ENCODE measurements at places on chromosomes 5 and 9.

DNA sequence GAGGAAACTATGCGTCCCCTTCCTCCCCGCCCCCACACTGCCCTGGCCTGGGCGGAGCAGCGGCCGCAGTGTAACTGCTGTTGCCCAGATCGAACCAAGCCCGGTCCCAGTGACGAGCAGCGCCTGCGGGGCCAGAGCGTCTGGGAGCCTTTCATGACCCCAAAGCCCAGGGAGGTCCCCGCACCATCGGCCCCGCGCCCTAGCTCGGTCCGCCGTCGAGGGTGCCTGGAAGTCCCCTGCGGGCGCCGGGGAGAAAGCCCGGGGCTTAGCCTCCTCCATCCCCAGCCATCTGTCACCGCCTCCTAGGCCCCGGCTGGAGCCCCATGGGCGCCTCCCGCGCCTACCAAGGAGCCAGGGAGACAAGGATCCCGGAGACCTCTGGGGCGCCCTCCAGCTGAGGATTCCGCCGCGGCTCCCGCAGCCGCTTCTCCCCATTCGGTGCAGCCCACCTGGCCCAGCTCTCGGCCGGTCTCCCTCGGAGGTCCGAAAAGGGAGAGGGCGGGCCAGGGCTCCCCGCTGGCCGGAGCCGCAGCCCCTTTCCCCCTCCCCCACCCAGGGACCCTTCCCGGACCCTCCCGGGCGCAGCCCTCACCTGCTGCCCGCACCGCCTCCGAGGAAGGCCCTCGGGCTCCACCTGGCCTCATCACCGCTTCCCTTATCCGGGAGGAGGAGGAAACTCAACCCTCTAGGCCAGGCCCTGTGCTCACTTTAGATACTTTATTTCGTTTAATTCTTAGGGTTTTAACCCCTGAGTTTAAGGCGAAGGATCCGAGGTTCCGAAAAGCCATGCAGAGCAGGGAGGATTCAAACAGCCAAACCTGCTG, 45.6 kb downstream of the APTX start:
- no peak for DNase-seq

GRCh38 chr9:87592554-87593358, 95.1 kb downstream of the DAPK1 start:
- DNase-seq: peak; percentile 42

GRCh38 chr9:84794981-84795637, 125.6 kb downstream of the NTRK2 start:
- no peak for DNase-seq

- peak; percentile 94 for DNase-seq
These were observed 37.6 kb upstream of the ORM1 start for GRCh38 chr9:114285166-114285867.

GRCh38 chr9:86112057-86112456, 12.7 kb upstream of the GOLM1 start:
- no peak for DNase-seq

DNA sequence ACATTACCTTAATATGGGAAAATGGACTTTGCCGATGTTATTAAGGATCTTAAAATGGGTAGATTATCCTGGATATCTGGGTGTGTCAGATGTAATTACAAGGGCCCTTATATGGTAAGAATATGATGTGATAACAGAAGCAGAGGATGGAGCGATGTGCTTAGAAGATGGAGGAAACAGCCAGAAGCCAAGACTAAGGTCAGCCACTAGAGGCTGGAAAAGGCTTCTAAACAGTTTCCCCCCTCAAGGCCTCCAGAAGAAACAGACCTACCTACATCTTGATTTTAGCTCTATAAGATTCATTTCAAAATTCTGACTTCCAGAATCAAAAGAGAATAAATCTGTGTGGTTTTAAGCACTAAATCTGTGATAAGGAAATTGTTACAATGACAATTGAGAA, 131.9 kb downstream of the CAAP1 start:
- DNase-seq: no peak

DNA sequence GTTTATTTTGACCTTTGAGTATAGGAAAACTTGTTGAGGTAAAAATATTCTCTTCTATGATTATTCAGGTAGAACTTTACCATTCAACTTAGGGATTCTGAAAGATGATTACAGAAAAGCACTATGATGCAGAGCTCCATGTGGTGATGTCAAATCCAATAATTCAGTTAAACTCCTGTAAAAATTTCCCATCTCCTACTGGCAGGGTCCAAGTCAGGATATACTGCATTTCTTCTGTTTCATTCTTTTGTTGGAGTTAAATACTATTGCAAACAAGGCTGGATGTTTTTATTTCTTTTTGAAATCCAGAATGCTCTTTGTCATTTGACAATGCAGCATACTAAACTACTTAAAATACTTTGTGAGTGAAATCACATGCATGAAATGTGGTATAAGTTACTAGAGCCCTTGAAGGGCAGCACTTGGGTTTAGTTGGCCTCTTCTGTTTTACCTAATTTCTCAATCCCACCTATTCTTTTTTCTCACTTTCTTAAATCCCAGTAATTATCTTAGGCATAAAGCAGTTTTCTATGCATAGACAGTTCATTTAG, 204.5 kb downstream of the FBXL7 start:
- DNase-seq: no peak

- no peak for DNase-seq
These were observed 380.4 kb downstream of the PTPRD start for GRCh38 chr9:10232352-10232930.

DNA sequence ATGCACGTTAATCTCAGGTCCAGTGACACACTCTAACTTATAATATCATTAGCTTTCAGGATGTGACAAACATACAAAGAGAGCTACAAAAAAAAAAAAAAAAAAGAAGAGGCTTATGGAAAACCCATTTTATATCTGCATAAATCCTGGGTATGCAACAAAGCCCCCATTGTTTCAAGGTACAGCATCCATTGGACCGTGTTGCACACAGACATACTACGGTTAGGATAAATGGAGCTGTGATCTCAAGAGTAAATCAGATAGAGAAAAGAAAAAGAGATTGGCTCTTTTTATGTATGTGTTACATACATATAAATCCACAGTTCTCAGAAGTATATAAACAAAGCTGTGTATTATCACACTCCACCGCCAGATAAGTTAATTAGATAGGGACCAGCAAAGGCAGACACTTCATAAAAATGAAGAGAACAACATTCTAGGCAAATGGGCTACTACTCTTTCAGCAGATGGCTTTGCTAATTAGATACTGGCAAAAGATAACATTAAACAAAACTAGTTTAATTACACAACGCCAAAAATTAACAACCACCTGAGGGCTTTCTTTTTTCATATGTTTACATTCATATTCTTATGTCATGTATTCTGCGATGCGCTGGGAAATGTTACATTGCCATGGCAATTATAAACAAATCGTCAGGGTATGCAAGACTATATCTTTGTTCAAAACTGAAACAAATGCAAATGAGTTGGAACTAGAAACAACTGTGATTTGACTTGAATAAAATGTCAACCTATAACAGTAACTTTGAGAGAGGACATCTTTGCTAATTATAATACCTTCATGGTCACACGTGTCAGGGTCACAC, 304.2 kb downstream of the SEMA5A start:
- DNase-seq: no peak

- DNase-seq: peak; percentile 36
These were observed 22.1 kb upstream of the PLPP6 start for GRCh38 chr9:4640027-4640426.

DNA sequence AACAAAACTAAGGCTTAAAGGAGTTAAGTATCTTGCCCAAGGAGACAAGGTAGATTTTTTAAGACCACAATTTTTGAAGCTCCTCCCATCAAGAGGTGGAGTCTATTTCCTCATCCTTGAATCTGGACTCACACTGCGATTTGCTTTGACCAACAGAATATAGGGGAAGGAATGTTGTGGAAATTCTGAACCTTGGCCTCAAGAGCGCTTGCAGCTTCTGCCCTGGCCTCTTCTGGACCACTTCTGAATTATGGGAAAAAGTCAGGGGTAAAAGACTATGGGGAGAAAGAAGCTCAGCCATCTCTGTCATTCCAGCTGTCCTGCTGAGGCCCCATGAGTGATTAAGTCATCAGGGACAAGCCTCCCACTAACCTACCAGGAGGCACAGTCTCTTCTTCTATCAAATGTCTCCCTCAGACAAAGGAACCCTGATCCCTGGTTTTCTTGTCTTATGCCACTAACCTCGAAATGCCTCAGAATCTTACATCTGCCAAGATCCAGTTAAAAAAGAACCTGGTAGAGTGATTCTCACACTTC, 25.9 kb downstream of the MAPKAP1 start:
- DNase-seq: no peak

- DNase-seq: no peak
These were observed 246.3 kb upstream of the DAP start for GRCh38 chr5:11007269-11007870.

DNA sequence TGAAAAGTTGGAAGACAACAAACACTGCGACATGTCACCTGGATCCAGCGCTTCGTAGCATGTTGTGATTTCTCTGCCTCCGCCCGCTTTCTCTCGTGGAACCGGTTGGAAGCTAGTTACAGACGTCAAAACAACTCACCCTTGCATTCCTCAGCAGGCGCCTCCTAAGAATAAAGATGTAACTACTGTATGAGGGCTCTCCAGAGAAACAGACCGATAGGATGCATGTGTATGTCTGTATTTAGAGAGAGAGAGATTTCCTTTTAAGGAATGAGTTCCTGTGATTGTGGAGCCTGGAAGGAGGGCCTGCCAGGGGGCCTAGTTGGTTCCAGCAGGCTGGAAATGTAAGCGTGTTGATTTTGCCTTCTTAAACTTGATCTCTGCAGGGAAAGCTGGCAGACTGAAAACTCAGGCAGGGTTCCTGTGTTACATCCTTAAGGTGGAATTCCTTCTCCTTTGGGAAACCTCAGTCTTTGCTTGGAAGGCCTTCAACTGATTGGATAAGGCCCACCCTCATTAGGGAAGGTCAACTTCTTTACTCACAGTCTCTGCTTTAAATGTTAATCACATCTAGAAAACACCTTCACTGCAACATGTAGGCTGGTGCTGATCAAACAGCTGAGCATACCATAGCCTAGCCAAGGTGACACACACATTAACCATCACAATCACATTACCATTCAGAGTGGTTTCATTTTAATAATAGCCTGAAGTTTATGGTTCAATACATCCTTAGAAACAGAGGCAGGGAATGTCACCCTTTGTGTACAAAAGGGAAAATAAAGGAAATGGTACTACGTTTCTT, 163.8 kb downstream of the SYK start:
- DNase-seq: no peak

GRCh38 chr5:176995896-176996767, 10.4 kb downstream of the UIMC1 start:
- peak; percentile 60 for DNase-seq

GRCh38 chr5:6838736-6839135, 125.5 kb downstream of the TENT4A start:
- DNase-seq: no peak

DNA sequence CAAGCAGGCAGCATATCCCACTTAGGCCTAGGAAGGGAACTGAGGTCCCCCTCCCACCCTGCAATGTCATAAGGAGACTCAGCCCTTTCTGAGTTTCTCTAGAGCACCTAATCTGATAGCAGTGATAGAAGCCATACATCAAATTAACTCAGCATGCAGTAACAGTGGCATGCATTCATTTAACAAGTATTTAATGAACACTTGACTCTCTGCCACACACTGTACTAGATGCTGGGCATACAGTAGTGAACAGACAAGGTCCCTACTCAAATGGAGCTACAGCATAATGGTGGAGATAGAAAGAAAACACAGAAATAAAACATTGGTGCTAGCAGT, 58.6 kb downstream of the SLC22A5 start:
- no peak for DNase-seq

- DNase-seq: peak; percentile 44
These were observed 336.3 kb downstream of the KDM4C start for GRCh38 chr9:7094052-7094451.

GRCh38 chr5:119357808-119358529, 2.1 kb downstream of the TNFAIP8 start:
- DNase-seq: no peak

DNA sequence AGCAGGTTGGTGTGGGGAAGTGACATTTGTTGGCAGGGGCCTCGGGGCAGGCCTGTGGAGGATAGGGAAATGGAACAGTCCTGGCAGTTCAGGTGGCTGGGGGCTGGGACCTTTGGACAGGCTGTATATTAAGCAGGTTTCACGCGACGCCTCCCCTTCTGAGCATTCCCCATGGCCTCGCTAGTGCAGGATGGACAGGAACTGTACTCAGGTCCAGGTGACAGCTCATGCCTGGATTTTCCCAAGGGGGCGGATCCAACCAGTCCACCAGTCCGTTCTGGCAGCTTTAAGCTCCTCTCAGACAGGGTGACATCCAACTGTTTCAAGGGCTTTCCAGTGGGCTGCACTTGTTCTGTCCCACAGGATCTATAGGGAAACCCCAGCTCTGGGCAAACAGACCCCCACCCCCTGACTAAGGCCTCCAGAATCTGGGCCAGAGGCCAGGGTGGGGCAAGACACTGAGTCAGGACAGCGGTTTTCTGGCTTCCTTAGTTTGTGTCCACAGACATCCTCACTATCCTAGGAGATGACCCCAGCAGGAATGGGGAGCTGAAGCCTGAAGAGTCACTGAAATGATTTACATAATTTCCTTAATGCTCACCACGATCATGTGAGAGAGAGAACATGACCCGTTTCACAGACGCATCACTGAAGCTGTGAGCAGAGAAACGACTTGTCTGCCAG, 20.9 kb downstream of the CSF2 start:
- peak; percentile 100 for DNase-seq
